SK-N-SH (cell line): ENCODE measurements at places on chromosomes 11 and 22. TPM values are rescaled to one million over a fixed set of nuclear protein-coding genes. Genes with fewer than 3 reads are reported as not detected.

POU2AF1 gene
- polyA plus RNA-seq: 0.05 and 0.07 TPM in 2 replicates

PTPRJ gene
- 4.5 and 4.7 TPM in 2 replicates for polyA plus RNA-seq

DAGLA gene
- polyA plus RNA-seq: 2.7 and 3.3 TPM in 2 replicates

CD3E gene
- not detected in 2 replicates for polyA plus RNA-seq

CCDC116 gene
- polyA plus RNA-seq: 0.28 and 0.31 TPM in 2 replicates

ALG12 gene
- polyA plus RNA-seq: 7.5 and 9.9 TPM in 2 replicates

B4GALNT4 gene
- 58.6 and 66.7 TPM in 2 replicates for polyA plus RNA-seq

TSPO gene
- 156 and 158 TPM in 2 replicates for polyA plus RNA-seq
